Stimulated activated CD4-positive, alpha-beta T cell treated with anti-CD3 and anti-CD28 coated beads, Interleukin-4, amount 100 ng/mL, for 48 hours (primary cell): ENCODE measurements at places on chromosomes 13 and 19.
A peak's percentile ranks its signal among the peaks of the same experiment; 100 is the strongest.

DNA sequence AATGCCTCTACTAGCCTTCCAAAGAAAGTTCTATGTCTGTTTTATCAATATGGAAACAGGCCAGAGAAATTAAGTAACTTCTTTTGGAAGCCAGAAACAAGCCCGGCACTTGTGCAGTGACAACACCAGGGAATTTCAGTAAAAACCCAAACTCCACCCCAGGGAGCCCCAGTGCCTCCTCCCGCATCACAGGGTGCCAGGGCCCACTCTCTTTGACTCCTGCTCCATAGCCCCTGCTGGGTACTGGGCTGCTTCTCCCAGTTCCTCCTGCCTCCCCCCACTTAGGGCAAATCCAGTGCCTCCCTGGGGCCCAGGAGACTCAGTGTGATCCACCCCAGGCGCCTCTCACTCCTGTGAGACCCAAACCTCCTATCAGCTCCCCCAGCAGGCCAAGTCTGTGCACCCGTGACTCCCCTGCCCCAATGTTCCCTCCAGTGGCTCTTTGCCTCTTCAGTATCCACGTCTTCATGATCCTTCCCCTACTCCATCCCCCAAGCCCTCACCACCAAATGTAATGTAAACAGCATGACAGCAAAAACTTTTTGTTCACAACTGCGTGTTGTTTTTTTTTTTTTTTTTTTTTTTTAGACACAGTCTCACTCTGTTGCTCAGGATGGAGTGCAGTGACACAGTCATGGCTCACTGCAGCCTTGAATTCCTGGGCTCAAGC is 2.3 kb upstream of the FFAR3 start:
- DNase-seq, result no peak

GRCh38 chr13:38309397-38309796 is 40.3 kb upstream of the UFM1 start:
- DNase-seq, result no peak

DNA sequence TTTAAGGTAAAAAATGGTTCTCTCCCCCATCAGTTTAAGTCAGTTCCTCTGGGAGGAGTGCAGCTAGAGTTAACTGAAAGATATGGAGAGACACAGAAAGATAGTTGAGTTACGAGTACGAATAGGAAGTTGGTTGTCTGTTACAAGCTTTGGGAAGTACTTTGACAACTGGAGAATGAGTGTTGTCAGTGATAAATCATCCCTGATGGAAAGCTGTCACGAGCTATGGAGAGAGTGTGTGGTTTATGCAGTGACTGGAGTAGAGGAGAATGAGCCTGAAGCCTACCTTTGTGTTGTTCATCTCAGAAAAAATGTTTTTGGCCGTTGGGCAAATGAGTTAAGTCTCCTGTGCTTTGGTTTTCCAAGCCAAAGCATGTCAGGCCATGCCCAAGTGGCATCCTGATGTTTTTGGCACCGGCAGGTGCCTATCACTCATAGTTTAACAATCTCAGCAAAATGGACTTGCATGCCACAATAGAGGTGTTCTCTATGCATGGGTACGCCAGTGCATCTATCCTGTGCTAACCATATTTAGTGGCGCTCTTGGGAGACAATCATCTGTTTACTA is 350.2 kb downstream of the IRS2 start:
- no peak for DNase-seq

GRCh38 chr13:27288392-27288791 is 17.8 kb downstream of the RASL11A start:
- no peak for DNase-seq

DNA sequence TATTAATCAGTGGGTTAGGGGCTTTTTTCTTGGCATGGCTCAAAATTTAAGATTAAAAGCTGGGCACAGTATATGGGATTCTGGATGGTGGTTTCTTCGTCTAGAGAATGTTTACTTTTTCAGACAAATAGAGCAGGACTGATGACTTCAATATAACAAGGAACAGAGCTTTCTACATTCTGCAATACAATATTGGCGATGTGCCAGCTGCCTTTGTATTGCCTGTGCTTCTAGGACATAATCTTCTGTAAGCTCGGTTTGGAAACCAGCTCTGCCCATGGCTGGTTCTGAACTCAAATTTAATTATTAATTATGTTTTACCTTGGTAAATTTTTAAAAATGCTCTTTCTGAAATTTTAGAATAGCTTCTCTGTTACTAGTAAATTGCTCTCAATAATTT is 139.1 kb upstream of the TRPC4 start:
- no peak for DNase-seq

- DNase-seq, result no peak
Measured at GRCh38 chr13:107838588-107839161, 376.7 kb downstream of the LIG4 start.

DNA sequence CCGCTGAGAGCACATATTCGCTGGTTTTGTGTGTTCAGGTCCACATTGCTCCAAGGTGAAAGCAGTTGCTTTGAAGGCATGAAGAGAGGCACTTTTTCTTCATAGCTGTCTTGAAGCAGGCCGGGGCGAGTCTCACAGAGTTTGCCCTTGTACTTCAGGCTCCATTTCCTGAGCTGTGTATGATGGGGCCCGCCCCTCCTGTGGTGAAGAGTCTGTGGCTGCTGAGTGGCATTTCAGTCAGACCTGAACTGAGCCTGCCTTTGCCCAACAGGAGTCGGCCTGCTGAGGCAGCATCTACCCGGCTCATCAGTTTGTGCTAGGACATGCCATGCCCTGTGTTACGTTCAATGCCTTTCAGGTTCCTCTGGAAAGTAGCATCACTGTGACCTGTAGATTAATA is 44.4 kb upstream of the C1QTNF9 start:
- peak; percentile 74 for DNase-seq

DNA sequence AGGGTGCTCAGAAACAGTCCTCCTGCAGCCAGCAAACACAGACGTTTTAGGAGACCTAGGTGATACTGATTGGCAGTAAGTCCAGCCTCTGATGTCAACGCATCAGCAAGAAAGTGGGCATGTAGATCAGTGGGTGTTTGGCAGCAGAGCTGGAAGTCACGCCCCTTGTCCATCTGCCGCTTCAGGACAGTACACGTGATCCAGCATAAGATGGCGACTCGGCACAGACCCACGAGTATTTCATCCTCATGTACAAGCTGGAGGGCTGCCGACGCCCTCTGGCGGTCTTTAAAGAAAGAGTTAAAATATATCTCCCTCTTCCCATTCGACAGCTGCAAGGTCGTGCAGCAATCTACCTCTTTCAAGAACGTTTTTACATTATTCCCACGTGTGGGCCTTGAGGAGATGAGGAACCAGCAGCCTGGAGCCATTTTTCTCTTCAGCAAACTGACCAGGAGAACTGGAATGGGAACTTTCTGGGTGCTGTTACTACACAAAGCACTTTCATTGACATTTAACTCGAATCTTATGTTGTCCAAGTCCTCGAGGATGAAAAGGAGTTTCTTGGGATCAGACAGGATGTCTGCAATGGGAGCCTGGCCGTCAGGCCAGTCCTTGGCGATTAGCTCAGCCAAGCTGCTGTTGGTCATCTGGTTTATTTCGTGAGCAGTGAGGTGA is 22.3 kb downstream of the NLRP11 start:
- DNase-seq, result peak; percentile 20

GRCh38 chr19:27966390-27966816 is 1246.5 kb downstream of the UQCRFS1 start:
- no peak for DNase-seq

- no peak for DNase-seq
Measured at GRCh38 chr13:57724486-57725272, 93.1 kb downstream of the PCDH17 start.

- DNase-seq, result no peak
Measured at GRCh38 chr19:47485210-47485609, 1.2 kb upstream of the KPTN start.

- no peak for DNase-seq
Measured at GRCh38 chr13:85661675-85662074, 137.5 kb downstream of the SLITRK6 start.

GRCh38 chr19:41233748-41234240 is 14.8 kb downstream of the AXL start:
- DNase-seq, result no peak

DNA sequence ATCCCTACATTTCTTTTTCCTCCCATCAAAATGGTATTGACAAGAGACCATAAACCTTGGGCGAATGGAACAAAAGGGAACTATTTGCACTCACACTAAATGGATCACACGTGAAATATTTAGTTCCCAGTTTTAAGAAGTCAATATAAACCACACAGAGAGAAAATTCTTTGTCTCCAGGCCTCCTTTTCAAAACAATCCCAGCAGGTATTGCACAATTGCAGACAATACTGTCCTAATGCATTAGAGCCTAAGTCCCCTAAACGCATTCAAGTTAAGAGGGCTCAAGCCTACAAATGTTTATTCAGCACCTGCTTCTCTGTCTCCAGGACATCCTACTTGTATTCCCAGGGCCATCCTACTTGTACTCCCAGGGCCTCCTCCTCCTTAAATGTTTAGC is 1.3 kb upstream of the B3GLCT start:
- DNase-seq, result no peak

DNA sequence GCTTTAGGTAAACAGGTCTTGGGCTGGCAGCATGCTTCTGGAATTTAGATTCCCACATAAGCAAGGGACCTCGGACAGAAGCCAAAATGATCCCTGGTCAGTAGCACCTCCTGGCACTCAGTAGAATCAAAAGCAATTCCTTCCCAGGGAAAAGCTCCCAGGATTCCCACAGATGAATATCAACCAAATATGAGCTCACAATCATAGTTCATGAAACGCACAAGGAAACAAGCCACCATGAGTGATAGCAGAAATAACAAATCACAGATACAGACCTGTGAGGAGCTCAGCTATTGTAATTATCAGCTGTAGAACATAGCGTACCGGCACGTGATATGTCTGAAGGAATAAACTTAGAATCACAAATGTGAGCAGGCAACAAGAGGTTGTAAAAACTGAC is 21.8 kb upstream of the PLAUR start:
- no peak for DNase-seq

- DNase-seq, result no peak
Measured at GRCh38 chr13:30873499-30873898, 32.6 kb upstream of the MEDAG start.

DNA sequence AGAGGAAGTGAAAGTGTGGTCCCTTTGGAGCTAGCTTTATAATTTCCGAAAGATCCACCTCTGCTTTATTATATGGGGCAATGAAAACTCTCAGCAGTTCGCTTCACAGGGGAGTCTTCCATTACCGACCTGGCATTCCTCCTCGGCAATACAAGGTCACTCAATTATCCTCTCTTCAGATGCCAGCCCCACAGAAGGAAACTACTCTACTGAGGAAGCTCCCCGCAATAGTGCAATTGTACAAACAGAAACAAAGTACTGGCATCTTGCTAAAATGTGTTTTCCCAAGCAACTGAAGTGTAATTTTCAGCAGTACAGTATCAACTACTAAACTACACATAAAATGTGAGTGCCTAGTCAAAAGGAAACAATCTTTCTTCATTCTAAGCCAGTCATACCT is 702.0 kb downstream of the PCDH9 start:
- DNase-seq, result no peak

DNA sequence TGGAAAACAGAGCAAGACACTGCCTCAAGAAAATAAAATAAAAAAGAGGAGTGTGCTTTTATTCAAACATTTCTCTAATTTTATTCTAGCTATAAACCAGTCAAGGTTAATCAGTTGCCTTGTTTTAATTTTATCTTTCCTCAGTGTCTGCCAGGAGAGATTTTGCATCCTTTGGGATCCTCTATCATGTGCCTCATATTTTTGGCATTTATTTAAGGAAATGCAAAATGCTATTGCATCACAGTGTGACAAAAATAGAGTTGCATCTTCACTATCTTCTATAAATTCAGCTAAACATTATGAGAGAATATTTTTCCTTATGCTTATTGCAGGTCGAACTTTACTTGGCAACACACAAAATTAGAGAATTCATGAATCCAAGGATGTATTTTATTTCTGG is 639.0 kb upstream of the KLF12 start:
- no peak for DNase-seq

GRCh38 chr13:111292710-111293485 is 27.5 kb upstream of the TEX29 start:
- no peak for DNase-seq

DNA sequence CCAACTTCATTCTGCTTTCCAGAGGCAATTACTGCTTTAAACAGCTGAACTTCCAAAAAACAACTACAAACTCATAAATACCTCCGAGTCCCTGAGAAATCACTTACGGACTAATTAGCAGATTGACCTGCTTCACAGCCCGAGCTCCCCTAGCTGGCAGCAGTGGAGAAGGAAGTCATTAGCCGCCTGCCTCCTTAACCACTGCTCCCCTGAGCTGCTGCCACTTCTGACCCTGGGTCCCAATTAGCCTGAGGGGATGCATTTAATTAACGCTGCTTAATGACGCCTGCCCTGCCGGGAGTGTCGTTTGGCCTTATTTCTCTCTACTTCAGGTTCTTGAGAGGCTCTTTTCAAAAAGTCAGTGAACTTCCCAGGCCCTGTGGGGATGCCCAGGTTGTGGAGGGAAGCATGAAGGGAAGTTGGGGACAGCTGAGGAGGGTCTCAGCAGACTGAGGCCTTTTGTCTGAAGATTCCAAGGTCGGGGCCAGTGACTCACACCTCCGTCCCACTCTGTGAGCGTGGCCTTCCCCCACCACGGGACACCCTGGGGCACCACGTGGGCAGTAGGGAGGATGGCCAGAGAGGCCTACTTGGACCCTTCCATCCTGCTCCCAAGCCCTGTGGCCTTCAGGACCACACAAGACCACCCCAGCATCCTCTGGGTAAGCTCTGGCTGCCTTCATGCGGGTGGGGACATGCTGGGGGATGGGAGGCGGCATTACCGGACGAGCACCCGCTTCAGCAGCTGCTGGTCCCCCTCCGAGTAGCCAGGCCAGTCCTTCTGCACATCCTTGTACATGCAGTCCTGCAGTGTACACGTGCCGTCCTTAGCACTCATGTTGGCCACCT is 19.8 kb upstream of the ISYNA1 start:
- DNase-seq, result no peak

DNA sequence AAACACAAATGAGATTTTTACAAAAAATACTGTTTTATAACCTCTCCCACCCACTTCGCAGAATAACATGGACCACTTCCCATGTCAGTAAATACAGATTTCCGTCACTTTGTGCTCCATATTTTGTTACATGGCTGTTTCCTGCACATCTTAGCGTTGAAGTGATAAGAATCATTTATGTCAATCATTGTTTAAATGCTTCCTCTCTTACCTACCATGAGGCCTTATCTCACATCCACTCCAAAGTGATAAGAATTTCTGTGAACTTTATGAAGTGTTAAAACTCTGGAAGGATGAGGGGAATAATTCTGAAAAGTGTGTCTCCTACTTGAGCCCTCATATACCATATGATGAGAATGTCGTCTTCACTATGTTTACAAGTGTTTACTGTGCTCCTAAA is 36.6 kb upstream of the IL17D start:
- no peak for DNase-seq

DNA sequence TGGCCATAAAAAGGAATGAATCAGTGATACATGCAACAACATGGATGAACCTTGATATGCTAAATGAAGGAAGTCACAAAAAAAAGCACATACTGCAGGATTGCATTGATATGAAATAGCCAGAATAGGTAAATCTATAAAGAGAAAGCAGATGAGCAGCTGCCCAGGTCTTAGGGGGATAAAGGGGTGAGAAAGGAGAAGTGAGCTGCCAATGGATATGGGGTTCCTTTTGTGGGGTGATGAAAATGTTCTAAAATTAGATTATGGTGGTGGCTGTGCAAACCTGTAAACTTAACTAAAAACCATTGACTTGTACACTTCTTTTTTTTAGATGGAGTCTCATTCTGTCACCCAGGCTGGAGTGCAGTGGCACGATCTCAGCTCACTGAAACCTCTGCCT is 12.1 kb downstream of the HAS1 start:
- DNase-seq, result no peak

- DNase-seq, result no peak
Measured at GRCh38 chr19:15759962-15760565, 22.3 kb downstream of the OR10H3 start.
